ENCODE measurements at places on chromosomes 5 and 9.

GRCh38 chr5:82881571-82882174 lies 195.5 kb downstream of the TMEM167A start:
- no peak for DNase-seq

DNA sequence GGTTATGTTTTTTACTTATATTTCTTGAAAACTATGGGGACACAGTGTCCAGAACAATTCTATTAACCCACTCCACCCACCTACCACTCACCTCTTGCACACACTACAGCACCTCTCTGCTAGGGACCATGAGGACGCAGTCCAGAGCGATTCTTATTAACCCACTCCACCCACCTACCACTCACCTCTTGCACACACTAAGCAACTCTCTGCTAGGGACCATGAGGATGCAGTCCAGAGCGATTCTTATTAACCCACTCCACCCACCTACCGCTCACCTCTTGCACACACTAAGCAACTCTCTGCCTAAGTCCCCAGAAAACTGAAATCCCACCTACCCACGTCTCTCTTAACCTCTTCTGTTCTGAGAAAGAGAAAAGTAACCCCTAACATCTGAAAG lies 2.2 kb upstream of the SHROOM1 start:
- no peak for DNase-seq

DNA sequence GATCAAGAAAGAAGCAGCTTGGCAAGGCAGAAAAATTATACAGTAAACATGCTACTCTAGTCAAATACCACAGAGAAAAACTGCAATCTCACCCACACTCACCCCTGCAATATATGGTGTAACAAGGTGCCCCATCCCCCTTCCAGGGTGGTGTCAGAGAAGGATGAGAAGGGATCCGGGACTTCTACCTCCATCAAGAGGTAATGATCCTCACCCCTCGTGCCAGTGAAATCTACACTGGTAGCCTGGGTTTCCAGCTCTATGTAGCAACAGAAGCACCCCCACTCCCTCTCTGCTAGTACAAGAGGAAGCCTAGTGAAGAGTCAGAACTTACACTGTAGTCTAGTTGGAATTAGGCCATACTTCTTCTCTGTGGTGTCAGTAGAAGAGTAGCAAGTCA lies 18.9 kb downstream of the SLCO4C1 start:
- no peak for DNase-seq

DNA sequence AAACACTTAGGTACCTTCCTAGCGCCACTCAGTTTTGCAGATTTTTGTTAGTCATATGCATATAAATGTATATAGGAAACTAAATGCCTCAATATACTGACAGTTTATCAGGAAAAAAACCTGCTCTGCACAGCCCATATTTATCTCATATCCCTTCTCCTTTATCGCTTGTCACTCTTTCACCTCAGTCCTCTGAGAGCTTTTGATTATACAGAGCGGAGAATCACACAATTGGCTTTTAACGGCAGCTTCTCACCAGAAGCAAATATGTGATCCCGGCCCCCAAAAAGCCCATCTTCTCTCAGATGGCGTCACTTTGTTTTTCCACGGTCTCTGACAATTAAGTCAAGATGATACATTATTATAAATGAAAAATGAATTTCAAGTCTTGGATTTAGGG lies 362.6 kb downstream of the DNAH5 start:
- DNase-seq: no peak

DNA sequence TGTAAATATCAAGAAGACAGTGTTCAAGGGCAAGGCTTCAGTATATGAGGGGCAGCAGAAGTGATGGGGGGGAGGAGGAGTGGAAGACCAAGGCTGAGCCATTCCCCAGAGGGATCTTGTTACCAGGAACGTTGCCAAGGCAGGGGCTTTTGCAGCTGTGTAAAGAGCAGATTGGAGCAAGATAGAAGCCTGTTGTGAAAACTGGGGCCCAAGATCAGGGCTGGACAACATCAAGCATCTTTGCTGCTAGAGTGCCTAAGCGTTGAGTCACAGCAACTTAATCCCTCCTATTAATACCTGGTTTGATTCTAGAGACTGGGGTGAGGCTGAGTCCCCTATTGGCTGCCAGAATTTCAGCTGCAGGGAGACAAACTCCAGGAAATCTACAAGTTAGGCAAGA lies 18.4 kb upstream of the ERCC6L2 start:
- peak; percentile 86 for DNase-seq

DNA sequence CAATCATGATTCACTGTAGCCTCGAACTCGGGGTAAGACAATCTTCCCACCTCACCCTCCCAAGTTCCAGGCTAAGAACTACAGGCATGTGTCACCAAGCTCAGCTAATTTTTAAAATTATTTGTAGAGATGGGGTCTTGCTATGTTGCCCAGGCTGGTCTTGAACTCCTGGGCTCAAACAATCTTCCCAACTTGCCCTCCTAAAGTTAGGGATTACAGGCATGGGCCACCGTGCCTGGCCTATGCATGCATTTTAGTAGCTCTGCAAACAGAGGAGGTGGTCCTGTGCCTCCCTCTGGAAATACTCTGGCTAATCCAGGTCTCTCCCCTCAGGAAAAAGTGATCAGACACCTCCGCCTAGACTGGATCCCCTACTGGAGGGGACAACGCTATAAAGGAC lies 21.5 kb upstream of the TRIM14 start:
- no peak for DNase-seq

GRCh38 chr9:28909526-28909925 lies 1336.2 kb upstream of the C9orf72 start:
- no peak for DNase-seq

- DNase-seq: no peak
Observed at GRCh38 chr9:70444904-70445303, 30.4 kb upstream of the KLF9 start.

GRCh38 chr5:55421074-55421529 lies 113.3 kb downstream of the MTREX start:
- DNase-seq: no peak

GRCh38 chr9:37035648-37036370 lies 1.7 kb upstream of the PAX5 start:
- no peak for DNase-seq

- no peak for DNase-seq
Observed at GRCh38 chr9:131116281-131117120, 8.9 kb upstream of the NUP214 start.

DNA sequence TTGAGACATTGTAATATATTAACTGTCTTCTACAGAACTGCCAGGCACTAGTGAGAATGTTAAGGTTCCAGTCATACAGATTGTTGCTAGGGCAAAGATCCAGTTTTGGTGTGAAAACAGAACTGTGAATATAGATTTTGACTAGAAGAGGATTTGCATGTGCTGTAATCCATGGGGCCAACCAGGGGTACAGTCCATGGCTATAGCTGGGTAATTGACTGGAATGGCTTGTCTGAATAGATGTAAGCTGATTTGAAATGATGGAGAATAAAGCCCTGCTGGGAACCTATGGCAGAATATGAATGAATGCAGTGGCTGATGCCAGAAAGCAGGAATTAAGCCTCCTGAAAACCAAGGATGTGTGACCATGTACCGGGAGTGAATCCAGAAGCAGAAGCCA lies 748.5 kb upstream of the CDH10 start:
- no peak for DNase-seq

GRCh38 chr9:21830589-21830988 lies 28.2 kb downstream of the MTAP start:
- DNase-seq: no peak

DNA sequence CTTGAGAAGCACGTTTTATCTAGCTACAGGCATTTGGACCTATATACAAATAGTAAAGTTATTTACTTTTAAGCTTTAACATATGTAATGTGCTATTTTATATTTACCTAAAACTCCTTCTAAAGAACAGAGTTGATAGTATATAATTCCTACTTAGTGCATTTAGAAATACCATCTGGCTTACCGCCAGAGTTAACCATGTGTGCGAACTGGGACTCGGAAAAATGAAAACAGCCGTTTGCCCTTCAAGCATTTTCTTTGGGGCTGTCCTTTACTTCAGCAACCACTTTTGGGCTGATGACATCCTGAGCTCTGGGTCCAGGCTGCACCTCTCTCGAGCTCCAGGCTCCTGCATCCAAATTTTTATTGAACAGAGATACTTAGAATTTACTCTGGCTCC lies 21.9 kb upstream of the DHFR start:
- no peak for DNase-seq

DNA sequence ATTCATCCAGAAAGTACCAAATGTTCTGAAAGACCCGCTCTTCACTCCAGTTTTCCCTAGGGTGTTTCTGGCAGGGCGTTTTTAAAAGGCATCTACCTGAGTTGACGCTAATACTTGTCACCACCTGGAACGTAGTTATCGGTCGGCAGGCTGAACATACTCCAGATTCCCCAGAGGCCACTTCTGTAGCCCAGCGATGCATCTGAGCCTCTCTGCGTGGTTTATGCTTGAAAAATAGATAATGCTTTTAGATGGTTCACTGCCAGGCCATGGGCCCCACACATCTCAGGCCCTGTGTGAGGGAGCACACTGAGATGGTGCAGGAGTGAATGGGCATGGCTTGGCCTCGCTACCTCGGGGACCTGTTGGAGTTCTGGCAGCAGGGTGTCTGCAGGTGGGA lies 33.0 kb upstream of the NCS1 start:
- DNase-seq: peak; percentile 62

DNA sequence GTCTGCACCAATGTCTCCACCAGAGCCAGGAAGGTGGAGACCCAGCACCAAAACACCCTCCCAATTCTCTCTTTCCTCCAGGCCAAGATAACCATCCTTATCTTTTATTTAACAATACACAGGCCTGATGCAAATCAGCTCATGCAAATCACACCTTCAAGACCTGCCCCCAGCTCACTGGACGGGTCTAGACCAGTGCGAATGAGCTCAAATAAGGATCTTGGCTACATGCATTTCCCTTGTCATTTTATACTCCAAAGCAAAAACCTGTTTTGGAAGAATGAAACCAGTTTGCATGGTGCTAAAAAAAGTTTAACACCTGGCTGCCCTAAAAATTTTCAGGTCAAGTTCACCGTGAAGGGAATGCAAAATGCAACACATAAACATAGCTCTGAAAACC lies 31.9 kb upstream of the DAPK1 start:
- DNase-seq: no peak

DNA sequence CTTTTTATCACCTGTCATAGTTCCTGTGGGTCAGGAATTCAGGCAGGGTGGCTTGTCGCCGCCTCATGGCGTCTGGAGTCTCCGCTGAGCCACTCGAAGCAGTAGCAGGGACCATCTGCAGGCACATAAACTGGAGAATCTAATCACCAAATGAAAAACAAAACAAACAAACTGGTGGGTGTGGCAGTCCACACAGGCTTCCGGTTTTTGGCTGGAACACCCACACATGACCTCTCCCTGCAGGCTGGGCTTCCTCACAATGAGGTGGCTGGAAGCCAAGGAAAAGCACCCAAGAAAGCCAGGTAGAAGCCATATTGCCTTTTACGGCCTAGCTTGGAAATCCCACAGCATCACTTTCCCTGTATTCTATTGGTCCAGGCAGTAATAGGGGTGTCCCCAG lies 197.0 kb downstream of the SYK start:
- no peak for DNase-seq

GRCh38 chr9:128903871-128904620 lies 16.7 kb upstream of the PHYHD1 start:
- no peak for DNase-seq

- DNase-seq: peak; percentile 43
Observed at GRCh38 chr9:9002826-9003583, 1203.4 kb upstream of the DMAC1 start.

DNA sequence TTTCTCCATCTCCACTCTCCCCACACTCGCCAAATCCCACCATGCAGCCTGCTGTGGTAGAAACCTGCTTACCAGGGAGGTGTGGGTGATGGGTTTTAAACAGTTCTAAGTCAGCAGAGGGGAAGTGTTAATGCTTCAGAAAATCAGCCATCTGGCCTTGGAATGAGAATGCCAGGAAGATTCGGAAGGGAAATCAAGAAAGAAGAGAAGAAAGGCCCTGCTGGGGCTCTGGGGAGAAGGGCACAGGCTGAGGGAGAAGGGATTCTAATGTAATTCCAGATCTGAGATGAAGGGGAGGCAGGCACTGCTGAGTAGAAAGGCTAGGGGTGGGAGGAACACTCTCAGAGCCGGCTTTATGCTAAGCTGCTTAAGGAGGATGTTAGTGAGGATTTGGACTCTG lies 434.7 kb upstream of the DMAC1 start:
- DNase-seq: peak; percentile 73

GRCh38 chr5:68193481-68194036 lies 22.0 kb upstream of the PIK3R1 start:
- no peak for DNase-seq

- DNase-seq: no peak
Observed at GRCh38 chr5:78243639-78244038, 50.9 kb downstream of the AP3B1 start.

GRCh38 chr9:128118971-128119665 lies 8.4 kb downstream of the PTGES2 start:
- no peak for DNase-seq

DNA sequence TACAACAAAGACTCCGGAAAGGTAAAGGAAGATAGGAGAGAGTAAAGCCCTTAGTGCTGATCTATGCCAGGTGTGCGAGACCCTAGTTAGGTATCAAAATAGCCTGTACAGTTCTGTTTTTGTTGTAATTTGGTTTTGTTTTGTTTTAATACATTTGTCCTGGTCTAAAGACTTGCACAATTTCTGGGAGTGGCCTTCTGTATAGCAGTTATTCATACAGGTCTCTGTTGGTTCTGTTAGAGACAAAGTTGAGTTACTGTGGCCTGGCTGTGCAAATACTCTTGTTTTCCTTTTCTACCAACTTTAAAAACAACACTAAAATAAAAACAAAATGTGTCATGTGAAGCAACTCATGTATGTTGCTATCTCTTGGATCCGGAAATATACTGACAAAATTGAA lies 163.6 kb downstream of the COMMD10 start:
- no peak for DNase-seq

DNA sequence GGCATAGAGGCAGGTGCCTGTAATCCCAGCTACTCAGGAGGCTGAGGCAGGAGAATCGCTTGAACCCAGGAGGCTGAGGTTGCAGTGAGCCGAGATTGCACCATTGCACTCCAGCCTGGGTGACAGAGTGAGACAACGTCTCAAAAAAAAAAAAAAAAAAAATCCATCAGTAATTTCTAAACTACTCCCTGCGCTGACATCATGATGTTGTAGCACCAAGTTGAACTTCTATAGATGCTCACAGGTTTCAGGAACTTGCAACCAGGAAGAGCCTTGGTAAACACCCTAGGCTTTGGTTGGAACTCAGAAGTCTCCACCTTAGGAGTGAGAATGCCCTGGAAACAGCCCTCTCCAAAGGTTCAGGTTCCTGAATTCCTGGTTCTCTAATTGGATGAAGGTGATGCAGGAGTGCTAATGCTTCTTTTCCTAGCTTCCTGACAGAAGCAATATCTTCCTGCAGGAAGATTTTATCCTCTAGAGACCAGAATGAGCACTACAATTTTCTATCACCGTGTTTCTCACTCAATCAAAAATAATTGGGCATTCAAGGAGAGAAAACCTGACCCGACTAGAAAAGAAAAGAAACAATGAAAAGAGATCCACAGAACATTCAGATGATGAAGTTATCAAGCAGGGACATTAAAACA lies 469.6 kb downstream of the GADD45G start:
- no peak for DNase-seq

GRCh38 chr5:50874306-50875001 lies 208.0 kb downstream of the PARP8 start:
- no peak for DNase-seq

- no peak for DNase-seq
Observed at GRCh38 chr9:7150153-7150890, 392.5 kb downstream of the KDM4C start.

Measured in NCI-H524 treated with DMSO at 0.1 percent for 48 hours (cell line).